ENCODE measurements at places on chromosomes 2 and 18.

DNA sequence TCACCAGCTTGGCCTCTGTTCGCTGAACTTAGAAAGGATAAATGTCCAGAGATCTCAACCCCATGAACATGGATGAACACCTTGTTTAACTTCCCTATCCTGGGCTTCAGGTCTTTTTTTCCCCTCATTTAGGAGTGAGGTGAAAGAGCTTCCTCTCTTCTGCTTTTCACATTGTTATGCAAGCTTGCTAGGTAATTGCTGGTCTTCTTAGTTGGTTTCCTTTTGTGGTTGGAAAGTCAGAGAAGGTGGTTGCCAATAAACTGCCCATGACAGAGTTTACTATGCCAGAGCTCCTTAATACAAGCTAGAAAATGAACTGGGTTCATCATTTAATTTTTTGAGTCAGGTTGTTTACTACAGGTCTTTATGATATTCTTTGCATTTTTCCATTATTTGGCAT lies 16.6 kb downstream of the SLC9A4 start:
- no peak for DNase-seq

GRCh38 chr2:51256736-51257135 lies 224.8 kb upstream of the NRXN1 start:
- no peak for DNase-seq

DNA sequence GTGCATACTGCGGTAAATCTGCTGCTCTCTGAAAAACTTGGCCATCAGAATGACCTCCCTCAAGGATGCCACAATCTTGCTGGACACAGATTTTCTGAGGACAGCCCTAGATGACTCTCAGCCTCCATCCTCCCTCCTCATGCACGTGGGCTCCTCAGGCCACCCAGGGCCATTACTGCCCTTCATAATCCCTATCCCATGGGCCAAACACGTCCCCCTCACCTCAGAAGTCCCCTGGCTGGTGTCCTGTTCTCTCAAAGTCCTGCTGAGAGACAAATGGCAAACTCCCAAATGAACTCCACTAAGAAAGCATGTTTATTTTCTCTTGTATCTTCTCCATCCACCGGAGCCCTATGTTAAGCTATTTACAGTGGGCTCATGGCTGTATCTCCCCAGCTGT lies 125.7 kb downstream of the MRO start:
- no peak for DNase-seq

GRCh38 chr2:27823135-27823534 lies 51.6 kb downstream of the MRPL33 start:
- no peak for DNase-seq

- no peak for DNase-seq
Observed at GRCh38 chr2:149894760-149895159, 307.2 kb upstream of the MMADHC start.

- no peak for DNase-seq
Observed at GRCh38 chr2:43605851-43606250, 10.0 kb upstream of the THADA start.

GRCh38 chr2:56540467-56540866 lies 356.7 kb downstream of the CCDC85A start:
- DNase-seq, result no peak

- no peak for DNase-seq
Observed at GRCh38 chr18:61870151-61870550, 22.7 kb downstream of the RNF152 start.

- no peak for DNase-seq
Observed at GRCh38 chr2:40512256-40512655, 60.4 kb upstream of the SLC8A1 start.

DNA sequence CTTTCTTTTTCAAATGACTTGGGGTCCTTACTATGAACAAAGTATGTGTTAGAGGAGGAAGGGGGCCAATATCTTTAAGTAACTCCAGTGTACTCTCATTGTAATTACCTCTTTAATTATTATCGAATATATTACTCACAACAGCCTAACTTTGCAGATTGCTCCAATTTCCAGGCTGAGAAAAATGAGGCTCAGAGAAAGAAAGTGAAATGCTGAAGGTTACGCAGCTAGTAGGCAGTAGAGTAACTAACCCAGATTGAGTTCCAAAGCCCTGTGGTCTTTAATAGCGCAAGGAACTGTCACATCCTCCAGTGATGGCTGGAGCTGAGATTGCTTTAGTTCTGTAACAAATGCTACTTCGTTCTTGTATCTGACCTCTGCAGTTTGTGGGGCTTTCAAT lies 2.2 kb upstream of the GYPC start:
- DNase-seq, result no peak

DNA sequence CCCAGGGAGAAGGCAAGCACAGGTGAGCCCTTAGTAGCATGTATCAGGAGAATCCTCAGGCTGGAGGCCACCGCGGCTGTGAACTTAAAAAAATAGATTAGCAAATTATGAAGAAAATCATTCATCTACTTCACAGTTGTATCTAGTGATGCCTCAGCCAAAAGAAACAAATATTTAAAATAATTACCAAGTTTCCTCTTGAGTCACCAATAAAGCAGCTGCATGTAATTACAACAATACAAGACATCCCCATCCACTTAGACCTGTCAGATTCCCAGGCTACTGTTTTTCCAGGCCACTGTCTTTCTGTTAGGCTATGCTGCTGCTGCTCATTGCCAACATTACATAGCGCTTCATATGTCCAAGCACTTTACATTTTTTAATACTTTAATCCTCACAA lies 54.6 kb upstream of the PHLPP1 start:
- DNase-seq, result no peak

DNA sequence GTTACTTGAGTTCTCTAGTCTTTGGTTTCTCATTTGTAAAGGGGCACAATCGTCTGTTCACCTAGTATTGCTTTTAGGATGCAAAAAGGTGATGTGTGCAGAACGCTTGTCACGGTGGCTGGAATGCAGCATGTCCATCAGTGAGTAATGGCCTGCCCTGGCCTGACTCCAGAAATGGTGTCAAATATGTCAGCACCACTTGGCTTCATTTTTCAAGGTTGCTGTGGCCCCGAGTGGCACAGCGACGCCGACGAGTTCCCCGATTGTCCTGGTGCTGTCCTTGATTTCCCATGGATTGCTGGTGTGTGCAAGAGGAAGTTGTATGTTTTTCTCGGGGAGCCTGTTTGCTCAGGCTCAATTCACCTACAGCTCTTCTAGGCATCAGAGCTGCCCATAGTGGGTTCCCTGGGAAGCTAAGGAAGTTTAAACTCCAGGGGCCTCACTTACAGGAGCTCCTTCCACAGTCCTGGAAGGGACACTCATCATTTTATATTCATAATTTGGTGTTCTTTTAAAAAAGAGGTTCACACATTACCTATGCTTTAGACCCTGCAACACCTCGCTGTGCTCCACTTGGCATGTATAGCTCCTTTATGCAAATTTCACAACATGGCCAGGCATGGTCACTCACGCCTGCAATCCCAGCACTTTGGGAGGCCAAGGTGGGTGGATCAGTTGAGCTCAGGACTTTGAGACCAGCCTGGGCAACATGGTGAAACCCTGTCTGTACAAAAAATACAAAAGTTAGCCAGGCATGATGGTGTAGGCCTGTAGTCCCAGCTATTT lies 25.6 kb upstream of the ZNF407 start:
- no peak for DNase-seq

DNA sequence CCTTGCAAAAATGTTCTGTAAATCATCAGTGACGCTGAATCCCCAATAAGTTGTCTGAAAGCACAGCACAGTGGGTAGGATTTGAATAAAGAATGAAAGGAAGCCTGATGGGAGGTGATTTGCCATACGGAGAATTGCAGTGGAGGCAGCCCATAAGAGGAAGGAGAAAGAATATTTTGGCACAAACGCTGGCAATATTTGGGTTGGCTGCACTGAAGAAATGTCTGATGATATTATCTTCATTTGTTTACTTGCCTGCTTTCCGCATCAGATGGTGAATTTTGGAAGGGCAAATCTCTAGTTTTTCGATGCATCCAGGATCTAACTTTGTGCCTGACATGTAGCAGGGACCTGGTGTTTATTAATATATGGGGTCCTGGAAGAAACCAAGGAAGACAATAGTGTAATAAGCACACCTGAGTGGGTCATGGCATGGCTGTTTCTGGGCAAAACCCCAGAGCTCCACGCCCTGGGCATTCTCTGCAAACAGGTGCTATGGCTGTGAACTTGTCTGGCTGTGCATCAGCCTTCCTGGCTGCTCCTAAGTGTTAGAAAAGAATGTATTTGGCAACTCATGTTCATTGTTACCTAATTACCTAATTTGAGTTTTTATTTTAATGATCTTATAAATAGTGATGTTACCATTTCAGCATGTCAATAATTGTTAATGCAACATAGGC lies 5.9 kb downstream of the GALR1 start:
- no peak for DNase-seq

- no peak for DNase-seq
Observed at GRCh38 chr18:58977223-58977622, 112.5 kb downstream of the ZNF532 start.

DNA sequence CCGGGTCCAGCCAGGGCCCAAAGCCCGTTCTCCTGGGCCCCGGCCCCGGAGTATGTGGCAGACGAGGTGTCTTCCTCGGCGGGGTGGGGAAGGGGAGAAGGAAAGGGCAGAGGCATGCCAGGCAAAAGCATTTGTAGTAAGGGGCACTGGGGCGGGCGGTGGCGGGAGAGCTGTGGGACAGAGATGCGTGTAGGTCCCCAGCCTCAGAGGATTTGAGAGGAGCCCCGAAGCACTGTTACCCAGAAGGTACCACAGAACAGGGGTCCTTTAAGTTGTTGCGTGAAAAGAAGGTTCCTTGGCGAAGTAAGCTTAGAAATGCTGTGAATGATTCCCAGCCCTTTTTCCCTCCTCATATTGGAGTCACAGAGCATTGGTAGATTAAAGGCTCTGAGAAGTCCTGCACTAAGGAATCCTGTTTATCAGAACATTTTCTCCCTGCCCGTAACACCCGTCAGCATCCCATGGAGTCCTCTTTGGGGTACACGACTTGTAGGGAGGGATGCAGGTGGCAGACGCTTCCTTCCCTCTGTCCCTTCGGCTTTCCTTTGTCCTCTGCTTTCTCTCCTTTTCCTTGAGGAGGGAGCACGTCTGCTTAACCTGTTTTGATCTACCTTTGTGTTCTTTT lies 12.5 kb downstream of the GAREM2 start:
- no peak for DNase-seq

GRCh38 chr2:9909106-9909505 lies 42.4 kb upstream of the GRHL1 start:
- DNase-seq, result no peak

DNA sequence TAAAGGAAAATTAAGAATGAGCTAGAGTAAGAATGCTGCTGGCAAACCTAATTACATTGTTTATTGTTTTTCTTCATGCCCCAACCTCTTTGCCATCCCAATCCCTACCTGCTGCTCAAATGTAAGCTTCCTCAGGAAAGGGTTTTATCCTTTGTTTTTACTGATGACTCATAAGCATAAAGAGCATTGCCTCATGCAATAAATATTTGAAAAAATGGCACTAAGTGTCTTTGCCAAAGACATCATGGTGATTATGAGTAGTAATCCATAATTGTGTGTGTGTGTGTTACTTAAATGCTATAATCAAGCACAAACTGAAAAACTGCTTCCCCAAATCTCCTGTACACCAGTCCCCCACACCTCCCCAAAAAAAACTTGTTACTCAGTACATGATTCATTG lies 53.4 kb downstream of the DNER start:
- DNase-seq, result no peak

GRCh38 chr2:121666042-121666441 lies 16.8 kb upstream of the CLASP1 start:
- DNase-seq, result no peak

GRCh38 chr2:189179570-189179950 lies at the start of gene COL5A2:
Gene COL5A2 (minus strand): TSS chr2:189179761. CDS start chr2:189179604, 157 bp downstream.
- no peak for DNase-seq

GRCh38 chr18:42412281-42412680 lies 457.2 kb downstream of the PIK3C3 start:
- DNase-seq, result no peak

DNA sequence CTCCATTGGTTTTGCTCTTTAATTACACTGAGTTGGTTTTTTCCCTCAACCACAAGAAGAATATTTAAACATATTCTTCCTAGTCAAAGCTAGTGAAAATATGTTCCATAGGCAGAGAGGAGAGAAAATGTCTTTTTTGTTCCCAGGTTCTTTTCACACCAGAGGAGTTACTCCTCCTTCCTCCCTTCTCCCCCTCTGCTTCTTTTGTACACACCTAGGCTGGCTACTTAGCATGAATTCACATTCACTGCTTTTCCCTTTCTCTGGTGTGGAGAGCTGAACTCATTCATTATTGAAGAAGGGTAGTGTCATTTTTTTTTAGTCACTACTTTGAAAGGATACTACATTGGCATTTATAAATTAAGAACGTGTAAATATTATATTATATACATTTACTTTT lies 56.6 kb upstream of the UGP2 start:
- DNase-seq, result no peak

DNA sequence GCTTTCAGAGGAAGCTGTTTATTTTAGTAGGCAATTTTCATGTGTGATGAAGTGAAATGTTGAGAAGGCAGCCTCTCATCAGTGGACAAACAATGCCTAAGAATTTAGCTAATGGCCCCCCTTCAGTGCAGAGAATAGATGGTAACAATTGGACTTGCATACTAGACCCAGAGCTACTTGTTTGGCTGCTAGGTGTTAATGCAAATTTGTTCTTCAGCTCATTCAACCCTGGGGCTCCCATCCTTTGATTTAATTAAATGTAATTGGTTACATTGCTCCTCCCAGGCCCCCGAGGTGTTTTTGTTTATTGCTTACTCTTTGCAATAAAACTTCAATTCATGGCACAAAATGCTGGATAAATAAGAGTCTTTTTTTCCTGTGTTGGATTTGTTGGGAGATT lies 68.6 kb downstream of the CAMKMT start:
- no peak for DNase-seq

- no peak for DNase-seq
Observed at GRCh38 chr2:156653675-156654074, 217.5 kb downstream of the GPD2 start.

DNA sequence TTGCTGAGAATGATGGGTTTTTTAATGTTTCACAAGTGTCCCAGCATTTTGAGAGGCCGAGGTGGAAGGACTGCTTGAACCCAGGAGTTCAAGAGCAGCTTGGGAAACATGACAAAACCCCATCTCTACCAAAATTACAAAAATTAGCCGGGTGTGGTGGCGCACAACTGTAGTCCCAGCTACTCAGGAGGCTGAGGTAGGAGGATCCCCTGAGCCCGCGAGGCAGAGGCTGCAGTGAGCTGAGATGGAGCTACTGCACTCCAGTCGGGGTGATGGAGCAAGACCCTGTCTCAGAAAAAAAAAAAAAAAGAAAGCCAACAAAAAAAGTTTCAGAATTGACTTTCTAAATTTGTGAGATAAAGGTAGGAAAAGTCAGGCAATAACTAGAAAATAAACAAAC lies 8.7 kb downstream of the TFCP2L1 start:
- DNase-seq, result no peak

GRCh38 chr2:9264301-9264700 lies 57.7 kb downstream of the ASAP2 start:
- DNase-seq, result no peak

GRCh38 chr2:8541636-8542035 lies 140.2 kb upstream of the ID2 start:
- no peak for DNase-seq

Data from NCI-H187 (cell line).